Cortex of kidney (tissue), 1 donor: ENCODE measurements at places on chromosomes 11 and 22.

- DNase-seq: no peak
Measured at GRCh38 chr11:122319691-122320620, 203.9 kb upstream of the BLID start.

- no peak for DNase-seq
Measured at GRCh38 chr11:27453701-27454100, 18.9 kb downstream of the LGR4 start.

- no peak for DNase-seq
Measured at GRCh38 chr11:84384731-84385130, 1098.6 kb upstream of the CCDC90B start.

GRCh38 chr11:25981998-25982397, 349.9 kb upstream of the ANO3 start:
- no peak for DNase-seq

GRCh38 chr11:94000659-94001058, 20.5 kb upstream of the HEPHL1 start:
- DNase-seq: no peak

GRCh38 chr11:1118755-1119603, 38.8 kb upstream of the MUC5AC start:
- no peak for DNase-seq

- DNase-seq: no peak
Measured at GRCh38 chr11:57978686-57979531, 44.8 kb upstream of the OR9Q1 start.
